ENCODE measurements at places on chromosomes 5 and 9. TPM values are rescaled to one million over a fixed set of nuclear protein-coding genes. Genes with fewer than 3 reads are reported as not detected.

PHYKPL gene
- 12.3 TPM for total RNA-seq

GPX3 gene
- 13.1 TPM for total RNA-seq

FCN2 gene
- total RNA-seq: not detected

BNC2 gene
- 4.2 TPM for total RNA-seq

PRRX2 gene
- 1.7 TPM for total RNA-seq

POU5F2 gene
- total RNA-seq: 0.57 TPM

SLC9A3 gene
- total RNA-seq: 1.3 TPM

NUTM2G gene
- total RNA-seq: under 0.01 TPM

GFPT2 gene
- 124 TPM for total RNA-seq

NIPBL gene
- 11.1 TPM for total RNA-seq

MOB3B gene
- total RNA-seq: 0.83 TPM

SLC46A2 gene
- total RNA-seq: not detected

RHOBTB3 gene
- total RNA-seq: 120 TPM

ZNF883 gene
- 6.5 TPM for total RNA-seq

UGCG gene
- total RNA-seq: 250 TPM

NANS gene
- total RNA-seq: 47.7 TPM

HBEGF gene
- total RNA-seq: 68.9 TPM

ASPN gene
- total RNA-seq: not detected

DMRT3 gene
- not detected for total RNA-seq

ADAMTSL1 gene
- total RNA-seq: 16.6 TPM

PDE6A gene
- not detected for total RNA-seq

SOHLH1 gene
- not detected for total RNA-seq

DELE1 gene
- 52.2 TPM for total RNA-seq

IFNK gene
- not detected for total RNA-seq

NREP gene
- total RNA-seq: 171 TPM

CDKN2AIPNL gene
- total RNA-seq: 75.7 TPM

TAF11L10 gene
- not detected for total RNA-seq

HAND1 gene
- not detected for total RNA-seq

IFNA21 gene
- total RNA-seq: not detected

COL23A1 gene
- 21.7 TPM for total RNA-seq

IL4 gene
- total RNA-seq: not detected

VLDLR gene
- 14.8 TPM for total RNA-seq

DAB2 gene
- total RNA-seq: 10.3 TPM

PTGS1 gene
- total RNA-seq: not detected

CAMK2A gene
- not detected for total RNA-seq

TNC gene
- total RNA-seq: 159 TPM

CXXC5 gene
- 199 TPM for total RNA-seq

SNAPC3 gene
- 30.5 TPM for total RNA-seq

C1QTNF2 gene
- 3.0 TPM for total RNA-seq

ISCA1 gene
- total RNA-seq: 53.1 TPM

BASP1 gene
- total RNA-seq: 114 TPM

LCP2 gene
- total RNA-seq: not detected

LRRTM2 gene
- 0.51 TPM for total RNA-seq

PTGDS gene
- not detected for total RNA-seq

PCDHGA5 gene
- total RNA-seq: 0.23 TPM

SLC45A2 gene
- not detected for total RNA-seq

Measured in Daoy (cell line).